Activated T-helper 17 cell treated with anti-CD3 and anti-CD28 coated beads, Interleukin-2, amount 50 U/mL, for 72 hours (primary cell): ENCODE measurements at places on chromosomes 2 and 18.

DNA sequence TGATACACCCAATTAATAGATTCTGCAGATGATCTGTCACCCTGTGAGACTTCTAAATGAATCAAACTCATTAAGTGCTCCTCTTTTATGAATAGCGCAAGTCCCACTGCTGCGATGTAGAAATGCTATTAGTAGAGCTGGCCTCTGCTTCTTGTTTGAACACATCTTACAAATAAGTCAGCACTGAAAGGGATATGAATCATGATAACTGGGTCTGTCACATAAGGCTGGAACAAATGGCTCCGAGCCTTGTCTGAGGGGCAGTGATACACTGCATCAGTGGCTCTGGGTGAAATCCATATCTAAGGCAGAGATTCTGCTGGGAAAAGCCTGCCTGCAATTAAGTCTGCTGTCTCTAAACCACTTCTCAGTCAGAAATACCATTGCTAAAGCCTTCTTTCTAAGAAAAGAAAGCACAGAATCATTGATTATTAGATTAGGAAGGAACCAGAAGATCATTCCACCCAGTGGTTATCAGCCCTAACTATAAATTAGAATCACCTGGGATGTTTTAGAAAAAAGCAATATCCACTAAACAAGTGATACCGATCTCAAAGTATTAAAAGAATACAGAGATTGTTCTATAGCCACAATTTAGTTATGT is 75.2 kb downstream of the SLC5A7 start:
- no peaks in the 10 kb centered on the region for H3K4me1 ChIP-seq
- H3K27me3 ChIP-seq, result peaks cover 3% of the 10 kb centered on the region
- no peak overlapping the region for H3K27ac ChIP-seq
- H3K36me3 ChIP-seq, result no peaks in the 10 kb centered on the region
- no peak for ATAC-seq

DNA sequence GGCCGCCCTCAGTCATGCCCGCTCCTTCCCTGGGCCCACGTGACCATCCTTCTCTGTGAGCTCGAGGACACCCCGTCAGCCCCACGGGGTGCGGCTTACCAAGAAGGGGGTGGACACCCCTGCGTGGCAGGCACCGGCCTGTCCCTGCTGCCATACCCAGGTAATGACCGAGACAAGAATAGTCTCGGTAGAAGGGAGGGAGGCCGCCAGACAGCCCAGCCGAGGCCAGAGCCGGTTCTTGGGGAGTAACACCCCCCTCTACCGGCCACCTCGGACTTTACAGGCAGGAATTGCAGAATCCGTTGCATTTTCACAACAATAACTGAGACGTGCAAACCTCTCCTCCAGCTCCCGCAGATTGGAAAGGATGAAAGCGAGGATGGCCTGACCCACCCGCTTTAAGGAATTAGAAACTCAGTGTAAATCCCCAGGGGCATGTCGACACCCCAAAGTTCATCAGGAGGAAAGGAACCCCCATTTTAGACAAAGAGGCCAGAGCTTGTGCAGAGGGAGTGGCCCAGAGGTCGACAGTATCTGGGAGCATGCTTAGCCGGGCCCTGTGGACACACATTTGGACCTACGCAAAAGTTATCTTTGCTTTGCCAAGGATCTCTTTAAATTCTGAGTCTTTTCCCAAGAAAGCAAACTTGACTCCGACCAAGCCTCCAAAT is 60.1 kb upstream of the GLI2 start:
- no peak overlapping the region for H3K4me3 ChIP-seq
- H3K27ac ChIP-seq, result no peak overlapping the region
- H3K4me1 ChIP-seq, result no peaks in the 10 kb centered on the region
- H3K27me3 ChIP-seq, result peaks cover 23% of the 10 kb centered on the region
- no peaks in the 10 kb centered on the region for H3K36me3 ChIP-seq

- H3K27ac ChIP-seq, result peak overlapping the region; percentile 54
- peak overlapping the region; percentile 87 for H3K4me3 ChIP-seq
- peaks cover 14% of the 10 kb centered on the region for H3K4me1 ChIP-seq
- peak; percentile 36 for ATAC-seq
- H3K36me3 ChIP-seq, result no peaks in the 10 kb centered on the region
- no peaks in the 10 kb centered on the region for H3K27me3 ChIP-seq
These were observed 412 bp downstream of the OSBPL1A start for GRCh38 chr18:24397131-24397693.

DNA sequence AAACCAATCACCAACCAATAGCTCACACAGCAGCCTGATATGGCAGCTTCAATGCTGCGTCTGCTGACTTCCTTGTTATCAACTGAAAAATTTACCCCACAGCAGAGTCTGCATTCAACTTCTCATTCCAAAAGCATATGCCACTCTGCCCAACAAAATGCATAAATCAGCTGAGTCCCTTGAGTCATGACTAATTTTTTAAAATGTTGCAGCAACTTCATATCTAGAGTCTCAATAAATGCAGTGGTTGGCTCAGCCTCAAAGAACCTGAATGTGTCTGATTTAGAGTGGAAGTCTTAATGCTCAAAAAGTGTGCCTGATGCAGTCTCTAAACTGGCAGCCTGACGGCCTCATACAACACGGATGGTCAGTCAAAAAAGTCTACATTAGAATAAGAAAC is 46.5 kb downstream of the FARSB start:
- no peaks in the 10 kb centered on the region for H3K27me3 ChIP-seq
- peaks cover 91% of the 10 kb centered on the region for H3K36me3 ChIP-seq
- H3K4me3 ChIP-seq, result no peak overlapping the region
- no peak overlapping the region for H3K27ac ChIP-seq
